ENCODE measurements at places on chromosomes 5 and 9. TPM values are rescaled to one million over a fixed set of nuclear protein-coding genes. Genes with fewer than 3 reads are reported as not detected.

DNA sequence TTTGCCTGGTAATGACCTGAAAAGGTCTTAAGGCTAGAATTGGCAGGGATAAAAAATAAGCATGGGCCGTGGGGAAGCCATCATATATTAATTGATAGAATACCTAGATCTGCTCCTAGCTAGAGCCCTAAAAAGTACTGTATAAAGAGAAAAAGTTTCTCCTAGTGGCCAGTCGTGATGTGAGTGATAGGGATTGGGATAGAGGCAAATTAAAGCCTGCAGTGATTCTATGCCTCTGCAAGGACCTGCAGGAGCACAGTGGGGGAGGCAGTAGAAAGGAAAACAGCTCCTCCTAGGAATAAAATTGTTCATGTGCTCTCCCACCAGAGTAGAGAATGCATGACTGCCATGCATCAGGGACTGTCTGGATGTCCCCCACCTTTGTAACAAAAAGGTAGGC, 56.2 kb upstream of the FTMT start:
- no peaks in the 10 kb centered on the region for H3K36me3 ChIP-seq
- H3K4me3 ChIP-seq, result no peak overlapping the region
- no peak for DNase-seq
- H3K27ac ChIP-seq, result no peak overlapping the region
- no peaks in the 10 kb centered on the region for H3K27me3 ChIP-seq

DNA sequence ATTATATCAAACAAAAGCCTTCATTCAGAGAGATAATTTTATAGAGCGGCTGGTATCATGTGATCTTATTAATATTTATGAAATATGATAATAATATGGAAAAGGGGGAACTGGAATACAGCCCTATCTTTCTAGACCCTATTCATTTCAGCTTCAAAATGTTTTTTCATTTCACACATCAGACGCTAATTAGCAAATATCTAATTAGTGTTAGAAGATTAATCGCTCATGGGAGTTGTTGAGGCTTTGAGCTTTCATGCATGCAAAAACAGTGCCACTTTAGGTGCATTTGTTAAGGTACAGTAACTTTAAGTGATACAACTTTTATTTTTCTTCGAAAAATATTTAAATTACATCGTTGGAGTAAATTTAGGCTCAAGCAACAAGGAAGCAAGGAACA, 751.7 kb upstream of the WWC1 start:
- DNase-seq, result no peak
- no peak overlapping the region for H3K27ac ChIP-seq
- no peaks in the 10 kb centered on the region for H3K27me3 ChIP-seq

GRXCR2 gene
- total RNA-seq, result not detected

DNA sequence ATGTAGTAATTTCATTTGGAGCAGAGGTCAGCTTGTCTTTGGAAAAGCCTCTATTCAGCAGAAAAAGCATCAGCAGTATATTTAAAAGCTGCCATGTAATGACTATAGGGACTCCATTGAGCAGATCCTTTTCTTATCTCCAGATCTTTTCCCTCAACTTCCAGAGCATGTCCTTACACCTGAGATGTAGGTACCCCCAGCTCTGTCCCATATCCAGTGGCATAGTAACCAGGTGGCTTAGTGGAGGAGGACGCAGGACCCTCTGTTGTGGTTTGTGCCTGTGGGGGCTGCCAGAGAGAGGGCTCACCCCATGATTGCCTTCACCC, 61.5 kb downstream of the RCL1 start:
- no peak overlapping the region for H3K27ac ChIP-seq
- H3K4me3 ChIP-seq, result no peak overlapping the region
- H3K27me3 ChIP-seq, result no peaks in the 10 kb centered on the region

DNA sequence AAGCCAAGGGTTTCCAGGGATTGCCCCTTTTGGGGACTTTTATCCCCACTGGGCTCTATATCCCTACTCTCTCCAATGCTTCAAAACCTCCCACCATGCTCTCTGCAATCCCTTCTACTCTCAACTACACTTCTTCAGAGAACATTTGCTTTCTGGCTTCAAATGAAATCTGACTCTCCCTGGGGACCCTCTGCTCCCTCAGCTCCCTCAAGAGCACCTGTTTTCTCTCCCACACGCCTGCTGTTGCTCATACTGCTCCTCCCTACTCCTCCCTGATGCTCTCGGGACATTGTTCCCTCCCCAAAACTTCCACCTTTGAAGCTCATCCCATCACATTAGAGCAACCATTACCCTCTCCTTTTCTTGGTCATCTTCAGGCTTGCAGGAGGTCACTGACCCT, 344.9 kb downstream of the CDK5RAP2 start:
- H3K27me3 ChIP-seq, result no peaks in the 10 kb centered on the region
- DNase-seq, result no peak
- H3K27ac ChIP-seq, result no peak overlapping the region
- H3K36me3 ChIP-seq, result no peaks in the 10 kb centered on the region
- no peaks in the 10 kb centered on the region for H3K4me1 ChIP-seq

DNA sequence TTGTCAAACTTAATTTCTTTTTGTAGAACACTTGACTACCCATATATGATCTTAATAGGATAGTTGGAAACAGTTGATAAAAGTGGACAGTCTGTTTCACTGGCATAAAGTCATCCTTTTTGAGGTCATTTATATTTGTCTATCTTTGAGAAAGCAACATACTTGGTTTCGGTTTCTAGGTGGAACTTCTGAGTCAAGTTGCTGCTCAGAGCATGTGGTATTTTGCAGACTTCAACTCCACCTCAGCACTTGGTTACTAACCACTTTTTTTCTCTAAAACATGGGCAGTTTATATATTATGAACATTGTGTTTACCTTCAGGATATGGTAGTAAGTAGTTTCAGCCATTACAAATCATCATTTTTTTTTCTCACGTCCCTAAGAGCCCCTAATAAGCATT, 1749.0 kb upstream of the C9orf72 start:
- no peaks in the 10 kb centered on the region for H3K4me1 ChIP-seq
- no peaks in the 10 kb centered on the region for H3K36me3 ChIP-seq

NELFB gene
- 41.4 TPM for total RNA-seq

- H3K27me3 ChIP-seq, result peaks cover 8% of the 10 kb centered on the region
- no peak overlapping the region for H3K4me3 ChIP-seq
- H3K4me1 ChIP-seq, result no peaks in the 10 kb centered on the region
- no peak for DNase-seq
Observed at GRCh38 chr5:53355931-53356330, 124.5 kb upstream of the FST start.

- H3K27me3 ChIP-seq, result peaks cover 2% of the 10 kb centered on the region
- H3K4me3 ChIP-seq, result no peak overlapping the region
- no peaks in the 10 kb centered on the region for H3K36me3 ChIP-seq
- no peaks in the 10 kb centered on the region for H3K4me1 ChIP-seq
- H3K27ac ChIP-seq, result no peak overlapping the region
Observed at GRCh38 chr5:114330916-114331531, 30.8 kb upstream of the KCNN2 start.

ECSCR gene
- 2.6 TPM for total RNA-seq

INSL6 gene
- total RNA-seq, result not detected

DNA sequence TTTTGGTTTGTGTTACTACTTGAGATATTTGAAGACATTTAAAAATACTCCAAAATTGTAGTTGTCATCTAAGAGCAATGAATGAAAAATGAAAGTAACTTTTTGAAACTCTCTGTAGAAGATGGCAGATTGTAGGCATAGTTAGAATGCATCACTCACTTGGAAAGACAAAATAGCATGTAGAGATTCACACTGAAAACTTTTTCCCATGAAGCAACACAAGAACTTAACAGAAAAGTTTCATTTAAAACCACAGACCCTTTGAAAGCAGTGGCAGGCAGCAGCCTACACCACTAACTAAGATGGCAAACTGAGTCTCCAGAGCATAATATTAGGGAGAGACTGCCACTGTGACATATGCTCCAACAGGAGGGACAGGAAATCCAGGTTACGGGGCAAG, 18.9 kb upstream of the FAM174A start:
- H3K4me3 ChIP-seq, result no peak overlapping the region
- peaks cover 6% of the 10 kb centered on the region for H3K36me3 ChIP-seq
- no peak overlapping the region for H3K27ac ChIP-seq
- peaks cover 2% of the 10 kb centered on the region for H3K27me3 ChIP-seq

- DNase-seq, result no peak
- H3K4me1 ChIP-seq, result no peaks in the 10 kb centered on the region
- no peak overlapping the region for H3K4me3 ChIP-seq
- no peak overlapping the region for H3K27ac ChIP-seq
- no peaks in the 10 kb centered on the region for H3K27me3 ChIP-seq
Observed at GRCh38 chr5:84119252-84119651, 265.4 kb downstream of the EDIL3 start.

DNA sequence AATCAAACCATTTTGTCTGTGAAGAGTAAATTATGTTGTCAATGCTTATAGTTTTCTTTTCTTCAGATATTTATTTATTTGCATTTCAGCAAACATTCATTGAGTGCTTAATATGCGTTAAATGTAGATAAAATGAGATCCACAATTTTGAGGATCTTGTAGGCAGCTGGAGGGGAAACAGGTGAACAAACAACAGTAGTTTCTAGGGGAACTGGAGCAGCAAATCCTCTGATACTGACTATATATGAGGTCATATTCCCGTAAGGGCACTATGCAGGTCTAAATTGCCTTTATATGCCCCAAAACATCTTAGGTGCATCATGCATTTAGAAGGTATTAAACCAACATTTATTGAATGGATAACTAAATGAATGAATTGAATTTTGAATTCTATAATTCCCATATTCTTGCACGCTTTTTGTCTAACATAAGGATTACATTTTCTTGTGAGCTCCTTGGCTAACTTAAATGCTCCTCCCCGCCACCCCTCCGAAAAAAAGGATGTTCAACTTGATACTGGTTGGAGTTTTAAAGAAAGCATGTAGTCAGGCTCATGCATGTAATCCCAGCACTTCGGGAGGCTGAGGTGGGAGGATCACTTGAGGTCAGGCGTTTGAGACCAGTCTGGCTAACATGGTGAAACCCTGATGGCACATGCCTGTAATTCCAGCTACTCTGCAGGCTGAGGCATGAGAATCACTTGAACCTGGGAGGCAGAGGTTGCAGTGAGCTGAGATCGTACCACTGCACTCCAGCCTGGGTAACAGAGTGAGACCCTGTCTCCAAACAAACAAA, 299.8 kb downstream of the TMEM38B start:
- H3K27me3 ChIP-seq, result no peaks in the 10 kb centered on the region
- H3K27ac ChIP-seq, result no peak overlapping the region
- no peaks in the 10 kb centered on the region for H3K36me3 ChIP-seq
- no peak overlapping the region for H3K4me3 ChIP-seq

DNA sequence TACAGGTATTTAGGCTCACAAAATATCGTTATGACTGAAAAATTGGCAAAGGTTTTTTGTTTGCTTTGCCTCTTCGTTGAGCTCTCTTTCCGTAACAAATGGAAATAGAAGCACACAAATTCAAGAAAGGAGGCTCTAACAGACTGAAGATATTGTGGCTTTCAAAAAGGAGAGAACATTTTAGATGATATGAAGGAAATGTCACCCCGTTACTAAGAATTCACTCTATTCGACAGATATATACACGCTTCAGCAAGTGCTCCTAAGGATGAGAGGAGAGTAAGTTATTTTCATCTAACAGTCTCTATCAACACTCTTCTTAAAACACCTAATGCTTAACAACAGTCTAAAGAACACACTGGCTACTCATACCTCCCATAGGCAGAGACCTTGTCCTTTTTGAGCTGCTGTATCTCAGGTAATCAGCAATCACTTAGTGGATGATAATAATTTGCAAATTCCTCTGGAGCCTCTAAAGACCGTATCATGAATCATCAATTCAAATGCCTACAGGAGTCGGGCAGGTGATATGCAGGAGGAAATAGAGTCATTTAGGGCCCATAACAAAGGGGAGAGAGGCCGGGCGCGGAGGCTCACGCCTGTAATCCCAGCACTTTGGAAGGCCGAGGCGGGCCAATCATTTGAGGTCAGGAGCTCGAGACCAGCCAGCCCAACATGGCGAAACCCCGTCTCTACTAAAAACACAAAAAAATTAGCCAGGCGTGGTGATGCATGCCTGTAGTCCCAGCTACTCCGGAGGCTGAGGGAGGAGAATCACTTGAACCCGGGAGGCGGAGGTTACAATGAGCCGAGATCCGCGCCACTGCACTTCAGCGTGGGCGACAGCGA, 1.4 kb upstream of the HSDL2 start:
- DNase-seq, result peak; percentile 62
- no peaks in the 10 kb centered on the region for H3K36me3 ChIP-seq
- H3K27me3 ChIP-seq, result no peaks in the 10 kb centered on the region
- H3K4me1 ChIP-seq, result peaks cover 42% of the 10 kb centered on the region
- peak overlapping the region; percentile 100 for H3K27ac ChIP-seq
- H3K4me3 ChIP-seq, result peak overlapping the region; percentile 98

DNA sequence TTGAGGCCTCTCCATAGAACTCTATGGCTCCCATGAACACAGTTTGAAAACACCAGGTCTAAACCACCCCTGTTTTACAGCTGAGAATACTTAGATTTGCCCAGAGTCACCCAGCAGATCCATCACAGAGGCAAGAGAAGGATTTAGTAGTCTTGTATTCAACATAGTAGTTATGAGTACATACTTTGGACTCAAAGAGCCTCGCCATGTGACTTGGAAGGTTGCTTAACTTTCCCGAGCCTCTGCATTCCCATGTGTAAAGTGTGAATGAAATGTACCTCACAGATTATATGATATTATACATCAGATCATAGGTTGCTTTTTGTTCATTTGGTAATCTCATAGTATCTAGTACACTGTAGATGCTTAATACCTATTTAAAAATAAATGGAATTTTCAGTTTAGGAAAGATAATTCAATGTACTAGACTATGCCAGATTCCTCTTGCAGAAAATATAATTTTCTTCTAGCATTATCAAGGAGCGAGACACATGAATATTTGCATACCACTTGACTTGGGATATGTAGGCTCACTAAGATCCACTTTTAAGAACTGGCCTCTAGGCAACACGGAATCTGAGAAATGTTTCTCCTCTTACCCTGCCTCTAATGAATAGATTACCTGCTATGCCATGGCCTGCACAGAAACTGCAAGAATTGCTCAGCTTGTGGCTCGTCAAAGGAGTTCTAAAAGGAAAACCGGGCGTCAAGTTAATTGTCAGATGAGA, 18.6 kb downstream of the TDRD7 start:
- no peaks in the 10 kb centered on the region for H3K27me3 ChIP-seq
- peaks cover 4% of the 10 kb centered on the region for H3K4me1 ChIP-seq
- H3K36me3 ChIP-seq, result peaks cover 16% of the 10 kb centered on the region
- no peak for DNase-seq

DNA sequence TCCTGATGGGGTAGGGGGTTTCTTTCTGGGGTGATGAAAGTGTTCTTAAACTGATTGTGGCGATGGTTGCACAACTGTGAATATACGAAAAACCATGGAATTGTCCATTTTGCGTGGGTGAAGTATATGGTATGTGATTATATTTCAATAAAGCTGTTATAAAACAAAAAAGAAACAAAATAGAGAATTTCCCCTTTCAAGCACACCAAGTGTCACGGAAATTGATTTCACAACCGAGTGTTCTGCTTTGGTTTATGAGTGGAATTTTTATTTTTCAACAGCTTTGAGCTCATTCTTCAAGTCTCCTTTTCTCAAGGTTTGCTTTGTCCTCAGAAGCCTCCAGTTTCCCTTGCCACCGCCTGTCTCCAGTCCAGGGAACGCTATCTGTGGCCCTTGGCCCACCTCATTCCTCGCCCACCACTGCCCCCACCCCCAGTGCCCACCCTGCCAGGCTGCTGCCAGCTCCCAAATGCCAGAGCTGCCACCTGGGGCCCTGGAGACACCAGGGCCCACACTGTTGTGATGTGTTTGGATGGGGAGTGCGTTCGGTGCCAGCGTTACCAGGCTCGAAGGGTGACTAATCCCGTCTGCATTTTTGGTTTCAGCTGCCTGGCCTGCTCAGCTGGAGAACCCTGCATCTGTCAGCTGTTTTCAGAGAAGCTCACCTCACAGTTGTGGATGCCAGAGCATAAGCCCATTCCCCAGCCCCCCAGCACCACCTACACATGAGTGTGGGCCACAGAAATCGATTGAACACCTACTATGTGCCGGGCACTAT, 30.4 kb downstream of the DUSP1 start:
- H3K4me1 ChIP-seq, result no peaks in the 10 kb centered on the region
- no peaks in the 10 kb centered on the region for H3K36me3 ChIP-seq
- H3K27ac ChIP-seq, result peak overlapping the region; percentile 3
- DNase-seq, result no peak
- H3K27me3 ChIP-seq, result no peaks in the 10 kb centered on the region

Measured in activated CD4-positive, alpha-beta T cell treated with anti-CD3 and anti-CD28 coated beads for 36 hours (primary cell).